ENCODE measurements at places on chromosomes 3 and 15.

GRCh38 chr3:58539626-58540025 is 2.6 kb upstream of the ACOX2 start:
- DNase-seq: no peak

DNA sequence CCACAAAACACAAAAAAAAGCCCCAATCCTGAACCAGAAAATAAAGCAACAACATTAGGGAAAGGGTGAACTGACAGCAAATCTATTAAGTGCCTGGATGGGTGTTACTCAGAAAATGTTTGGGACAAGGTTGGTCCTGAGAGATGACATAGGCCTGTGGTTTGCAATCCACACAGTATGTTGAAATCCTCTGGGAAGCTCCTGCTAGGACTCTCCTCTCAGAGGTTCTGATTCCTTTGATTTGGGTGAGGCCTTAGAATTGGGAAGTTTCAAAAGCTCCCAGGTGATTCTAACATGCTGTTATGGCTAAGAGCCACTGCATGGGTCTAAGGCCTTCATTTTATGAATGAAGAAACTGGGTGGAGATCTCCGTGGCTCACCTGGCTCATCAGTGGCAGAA is 18.4 kb downstream of the CLDN1 start:
- no peak for DNase-seq

- DNase-seq: no peak
Measured at GRCh38 chr3:51379746-51380455, 5.2 kb upstream of the MANF start.

DNA sequence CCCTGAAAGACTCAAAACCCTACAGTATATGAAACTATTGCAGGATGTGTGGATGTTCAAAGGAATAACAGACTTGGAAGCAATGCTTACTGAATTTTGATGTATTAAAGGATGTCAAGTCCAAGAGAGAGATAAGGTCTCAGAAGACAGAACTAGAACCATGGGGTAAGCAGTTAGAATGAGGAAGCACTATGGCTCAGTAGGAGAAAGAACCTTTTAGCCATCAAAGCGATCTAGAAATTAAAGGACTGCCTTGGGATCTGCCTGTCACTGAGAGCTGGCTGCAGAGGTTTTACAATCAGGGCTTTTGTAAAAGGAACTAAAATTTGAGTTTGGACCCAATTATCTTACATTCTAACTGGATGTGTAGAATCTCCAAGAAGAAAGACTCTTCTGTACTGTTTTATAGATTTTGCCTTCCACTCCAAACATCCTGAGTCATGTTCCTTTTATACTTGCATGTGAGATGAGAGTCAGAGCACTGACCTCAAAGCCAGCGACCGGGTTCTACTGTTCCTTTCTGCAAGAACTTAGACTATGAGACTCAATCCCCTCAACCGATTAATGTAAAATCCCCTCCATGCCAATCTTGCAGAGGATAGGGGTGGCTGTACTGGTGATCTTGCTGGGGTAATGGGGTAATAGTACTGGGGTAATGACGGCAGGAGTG is 412.3 kb upstream of the TPRG1 start:
- DNase-seq: no peak

GRCh38 chr3:55709411-55710012 is 222.4 kb upstream of the WNT5A start:
- no peak for DNase-seq

DNA sequence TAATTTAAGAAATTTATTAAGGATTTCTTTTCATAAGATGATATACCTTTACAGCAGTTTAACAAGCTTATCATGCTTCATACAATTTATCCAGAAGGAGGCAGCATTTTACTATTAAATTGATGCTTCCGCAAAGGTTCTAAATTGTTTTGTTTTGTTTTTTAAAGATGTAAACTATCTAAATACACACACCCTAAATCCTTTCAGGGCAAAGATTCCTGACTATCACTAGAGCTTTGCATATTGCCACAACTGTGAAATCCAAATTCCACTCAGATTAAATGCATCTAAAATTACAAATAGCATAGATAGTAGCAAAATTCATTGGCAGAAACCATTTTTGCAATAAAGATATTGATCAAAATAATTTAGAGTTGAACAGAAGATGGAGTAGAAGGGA is 44.5 kb upstream of the CCNL1 start:
- no peak for DNase-seq

- DNase-seq: no peak
Measured at GRCh38 chr3:189789432-189789831, 158.2 kb downstream of the TP63 start.

- no peak for DNase-seq
Measured at GRCh38 chr15:41774882-41775417, 666 bp downstream of the MAPKBP1 start.

GRCh38 chr15:23467110-23467600 is 20.1 kb upstream of the GOLGA6L2 start:
- DNase-seq: no peak

GRCh38 chr3:159029306-159030026 is 227.6 kb downstream of the MFSD1 start:
- no peak for DNase-seq

GRCh38 chr3:149388001-149388440 is 10.6 kb upstream of the TM4SF1 start:
- DNase-seq: no peak

DNA sequence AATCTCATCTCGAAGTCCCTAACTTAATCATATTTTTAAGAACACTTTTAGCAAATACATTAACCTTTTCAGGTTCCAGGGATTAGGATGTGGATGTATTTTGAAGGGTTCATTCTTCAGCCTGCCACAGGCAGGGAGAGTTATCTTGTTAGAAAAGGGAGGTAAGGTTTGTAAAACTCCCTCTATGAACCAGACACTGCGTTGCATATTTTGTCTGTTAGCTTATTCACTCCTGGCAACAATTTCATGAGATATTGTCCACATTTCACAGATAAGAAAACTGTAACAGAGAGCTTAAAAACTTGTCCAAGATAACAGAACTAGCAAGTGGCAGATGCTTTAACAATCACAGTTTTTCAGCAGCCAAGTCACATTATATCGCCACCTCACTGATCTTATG is 155.4 kb downstream of the DIPK2A start:
- DNase-seq: no peak

- DNase-seq: no peak
Measured at GRCh38 chr3:107928084-107928445, 162.8 kb downstream of the CD47 start.

DNA sequence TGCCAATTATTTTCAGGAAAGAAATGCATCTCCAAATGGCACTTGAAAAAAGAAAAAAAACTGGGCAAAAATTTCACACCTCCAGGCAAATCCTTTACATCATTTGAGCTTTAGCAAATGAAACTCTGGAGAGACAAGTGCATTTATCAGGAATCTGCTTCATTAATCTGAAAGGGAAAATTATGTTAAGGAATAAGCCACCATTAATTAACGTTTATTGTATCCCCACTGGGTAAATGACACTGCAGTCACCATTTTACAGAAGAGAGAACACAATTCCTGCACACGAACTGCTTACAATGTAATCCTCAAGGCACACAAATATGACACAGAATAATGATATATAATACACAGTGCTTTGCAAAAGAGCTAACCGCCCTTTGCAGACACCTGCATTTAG is 217.3 kb downstream of the OSBPL10 start:
- no peak for DNase-seq

Measured in stimulated activated CD8-positive, alpha-beta memory T cell treated with anti-CD3 and anti-CD28 coated beads, Interleukin-4, amount 100 ng/mL, for 1 hour (primary cell).